ENCODE measurements at places on chromosomes 6 and 20.
A peak's percentile ranks its signal among the peaks of the same experiment; 100 is the strongest.

GRCh38 chr6:46932526-46933319 is 11.0 kb upstream of the ADGRF5 start:
- no peak for DNase-seq

GRCh38 chr6:132354517-132355167 is 46.6 kb downstream of the MOXD1 start:
- peak; percentile 46 for DNase-seq

DNA sequence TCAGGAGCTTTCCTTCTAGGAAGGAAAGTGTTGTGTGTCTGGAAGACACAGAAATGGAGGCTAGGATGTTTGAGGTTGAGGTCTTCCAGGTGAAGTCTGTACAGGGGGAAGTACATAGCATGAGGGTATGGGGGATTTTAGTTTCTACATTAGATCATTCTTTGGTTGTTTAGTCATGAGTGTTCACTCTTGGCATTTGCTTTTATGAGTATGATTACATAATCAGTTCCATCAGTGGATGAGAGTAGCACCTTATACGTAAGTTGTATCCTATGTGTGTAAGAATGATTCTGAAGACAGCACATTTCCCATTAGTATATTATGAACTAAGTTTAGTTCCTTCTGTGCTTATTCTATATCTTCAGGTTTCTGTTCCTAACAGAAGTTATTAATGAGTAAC is 1.9 kb downstream of the CDYL start:
- DNase-seq, result no peak

DNA sequence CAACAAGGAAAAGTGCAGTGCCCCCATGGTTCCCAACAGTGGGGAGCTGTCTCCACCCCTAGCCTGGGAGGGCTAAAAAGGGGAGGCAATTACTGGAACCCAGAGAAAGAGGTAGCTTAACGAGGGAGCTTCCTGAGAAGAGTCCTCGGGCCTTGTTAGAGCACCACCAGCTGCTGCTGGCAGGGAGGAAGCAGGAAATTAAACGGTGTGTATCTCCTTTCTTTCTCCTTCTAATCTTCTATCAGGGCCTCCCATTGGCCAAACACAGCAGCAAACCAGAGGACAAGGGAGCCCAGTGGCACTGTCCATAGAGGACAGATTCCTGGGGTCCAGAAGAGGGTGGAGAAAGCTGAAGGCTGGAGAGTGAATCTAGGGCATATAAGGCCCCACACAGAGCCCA is 7.6 kb upstream of the BTN2A2 start:
- no peak for DNase-seq

GRCh38 chr20:61521687-61522420 is 269.8 kb downstream of the CDH4 start:
- no peak for DNase-seq

DNA sequence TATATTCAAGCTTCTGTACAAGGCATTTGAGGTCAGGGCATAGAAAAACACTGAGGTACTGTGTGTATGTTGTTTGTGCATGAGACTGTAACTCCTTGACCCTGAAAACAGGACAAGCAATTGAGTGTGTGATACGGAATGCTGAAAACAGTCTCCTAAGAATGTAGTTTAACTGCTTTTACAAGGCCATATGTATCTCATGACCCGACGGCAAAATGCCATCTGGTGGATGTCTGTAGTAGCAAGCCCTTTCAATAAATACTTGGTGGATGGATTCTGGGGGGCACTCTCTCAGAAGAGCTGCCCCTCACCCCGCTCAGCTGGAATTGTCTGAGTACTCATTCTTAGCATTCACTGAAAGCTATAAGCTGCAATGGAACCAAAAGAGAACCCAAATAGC is 69.3 kb upstream of the EYS start:
- DNase-seq, result no peak

GRCh38 chr20:21118782-21119181 is 7.1 kb upstream of the KIZ start:
- DNase-seq, result no peak

DNA sequence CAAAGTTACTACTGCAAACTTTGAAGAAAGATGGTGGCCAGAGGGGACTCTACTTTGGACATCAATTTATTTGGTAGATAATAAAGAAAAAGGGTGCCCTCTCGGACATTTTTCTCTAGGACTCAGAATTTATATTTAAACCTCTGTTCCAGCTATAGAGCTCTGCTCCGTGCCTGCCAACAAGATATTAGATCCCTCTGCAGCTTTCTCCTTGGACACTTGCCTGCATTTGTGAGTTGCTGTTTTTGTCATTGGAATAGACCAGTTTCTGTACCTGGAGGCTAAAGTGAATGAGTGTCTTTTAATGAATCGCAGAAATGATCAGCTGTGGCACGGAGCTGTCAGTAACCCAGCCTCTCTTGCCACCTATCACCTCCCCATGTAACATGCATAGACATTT is 253.5 kb downstream of the NRN1 start:
- DNase-seq, result no peak

DNA sequence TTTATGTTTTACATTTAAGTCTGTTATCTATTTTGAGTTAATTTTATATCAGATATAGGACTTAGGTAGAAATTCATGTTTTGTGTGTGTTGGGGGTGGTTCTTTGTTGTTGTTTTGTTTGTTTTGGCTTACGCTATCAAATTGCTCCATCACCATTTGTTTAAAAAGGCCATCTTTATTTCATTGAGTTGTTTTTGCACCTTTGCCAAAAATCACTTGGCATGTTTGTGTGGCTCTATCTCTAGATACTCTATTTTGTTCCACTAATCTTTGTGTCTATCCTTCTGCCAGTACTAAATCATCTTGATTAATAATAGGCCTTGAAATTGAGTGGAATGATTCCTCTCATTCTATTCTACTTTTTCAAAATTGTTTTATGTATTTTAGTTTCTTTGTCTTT is 7.4 kb downstream of the CYP39A1 start:
- no peak for DNase-seq

DNA sequence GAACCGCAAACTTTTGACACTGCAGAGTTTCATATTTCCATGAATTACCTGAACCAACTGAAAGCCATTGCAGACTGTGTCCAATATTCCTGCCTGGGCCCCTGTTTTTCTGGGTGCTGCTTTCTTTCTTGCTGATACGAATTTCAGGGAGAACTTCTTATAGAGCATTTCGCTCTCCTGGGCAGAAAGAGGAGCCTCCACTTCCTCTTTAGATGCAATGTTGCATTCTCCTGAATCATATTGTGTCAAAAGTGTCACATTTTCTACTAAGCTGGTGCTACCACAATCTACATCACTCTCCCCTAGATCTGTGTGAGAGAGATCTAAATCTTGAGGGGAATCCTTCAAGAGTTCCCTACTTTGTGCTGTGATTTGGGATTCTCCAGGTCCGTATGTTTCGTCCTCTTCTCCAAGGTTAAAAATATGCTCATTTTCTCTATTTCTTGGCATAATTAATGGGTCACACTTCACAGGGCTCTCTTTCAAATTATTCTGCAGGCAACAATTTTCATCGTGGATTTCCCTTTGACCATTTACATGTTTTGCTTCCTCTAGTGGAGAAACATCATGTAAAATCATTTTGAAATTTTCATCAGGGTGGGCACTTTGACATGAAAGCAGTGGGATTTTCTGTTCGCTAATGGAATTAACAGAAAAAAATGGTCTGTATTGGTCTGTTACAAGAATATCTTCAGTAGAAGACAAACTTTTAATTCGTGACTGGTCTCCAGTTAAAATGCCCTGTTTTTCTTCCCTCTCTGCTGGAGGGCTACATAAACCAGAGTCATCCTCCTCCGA is 102.3 kb downstream of the DST start:
- no peak for DNase-seq

DNA sequence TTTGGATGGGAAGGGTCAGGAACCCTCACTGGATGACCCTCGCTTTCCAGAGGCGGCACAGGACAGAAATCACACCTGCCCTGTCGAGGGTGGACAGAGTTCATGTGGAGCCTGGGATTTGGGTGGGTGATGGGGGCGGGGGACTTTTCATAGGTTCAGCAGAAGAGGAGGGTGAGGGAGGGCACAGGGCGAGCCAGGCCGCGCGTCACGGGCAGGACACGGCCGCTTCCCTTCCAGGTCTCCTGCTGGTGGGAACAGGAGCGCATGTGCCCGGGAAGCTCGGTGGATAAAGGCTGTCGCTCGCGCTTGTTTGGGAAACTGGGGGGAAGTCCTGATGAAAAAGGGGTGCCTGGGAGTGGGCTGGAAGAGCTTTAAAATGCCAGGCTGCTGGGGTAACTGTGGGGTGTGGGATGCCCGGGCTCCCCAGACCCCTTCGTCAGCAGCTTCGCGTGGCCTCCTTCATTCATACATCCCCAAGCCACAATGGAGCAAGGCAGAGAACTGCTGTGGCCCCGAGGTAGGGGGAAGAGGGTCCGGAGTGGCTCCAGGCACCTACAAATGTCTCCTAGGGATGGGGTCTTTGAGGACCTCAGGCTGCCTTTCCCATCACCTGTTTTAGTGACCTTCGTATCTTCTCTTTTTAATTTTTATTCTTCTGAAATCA is 102.2 kb downstream of the DACT2 start:
- DNase-seq, result no peak

Data from lung microvascular endothelial cell (primary cell).